Activated CD4-positive, alpha-beta T cell treated with anti-CD3 and anti-CD28 coated beads for 36 hours (primary cell): ENCODE measurements at places on chromosomes 3 and 15. TPM values are rescaled to one million over a fixed set of nuclear protein-coding genes. Genes with fewer than 3 reads are reported as not detected.

CCRL2 gene
- 1.0 TPM for total RNA-seq

SLCO2A1 gene
- not detected for total RNA-seq

DNA sequence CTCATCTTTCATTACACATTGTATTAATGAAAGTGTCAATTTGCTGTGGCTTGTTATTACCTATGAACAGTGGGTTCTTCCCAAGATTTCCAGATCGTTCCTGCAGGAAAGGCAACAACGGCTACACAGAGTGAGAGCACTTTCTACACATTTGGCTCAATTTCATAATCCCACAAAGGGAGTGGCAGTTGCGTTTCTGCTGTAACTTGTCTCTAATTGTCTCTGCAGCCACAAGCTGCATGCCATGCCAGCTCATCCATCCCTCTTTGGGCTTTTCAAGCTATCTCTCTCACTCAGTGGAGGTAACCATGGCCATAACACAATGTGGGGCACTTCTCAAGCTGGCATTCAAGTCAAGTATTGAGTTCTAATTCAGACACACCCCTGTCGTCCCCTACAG, 27.7 kb upstream of the CPNE4 start:
- H3K27ac ChIP-seq, result no peak overlapping the region
- H3K27me3 ChIP-seq, result peaks cover 11% of the 10 kb centered on the region

GUCA1C gene
- total RNA-seq, result not detected

GPR149 gene
- not detected for total RNA-seq

GRCh38 chr3:87733671-87734367, 325.0 kb downstream of the CGGBP1 start:
- H3K36me3 ChIP-seq, result no peaks in the 10 kb centered on the region
- H3K4me3 ChIP-seq, result no peak overlapping the region
- H3K27ac ChIP-seq, result no peak overlapping the region
- H3K4me1 ChIP-seq, result no peaks in the 10 kb centered on the region
- H3K27me3 ChIP-seq, result no peaks in the 10 kb centered on the region
